ENCODE measurements at places on chromosomes 16 and 17. TPM values are rescaled to one million over a fixed set of nuclear protein-coding genes. Genes with fewer than 3 reads are reported as not detected.

RFFL gene
- 9.0 TPM for total RNA-seq

GFAP gene
- total RNA-seq = not detected

TBC1D3I gene
- total RNA-seq = not detected

PABPN1L gene
- total RNA-seq = not detected

CYB5B gene
- total RNA-seq = 60.8 TPM

ADCY7 gene
- 87.4 TPM for total RNA-seq

- DNase-seq = no peak
These were observed 23.4 kb upstream of the IL17C start for GRCh38 chr16:88614818-88615580.

DNA sequence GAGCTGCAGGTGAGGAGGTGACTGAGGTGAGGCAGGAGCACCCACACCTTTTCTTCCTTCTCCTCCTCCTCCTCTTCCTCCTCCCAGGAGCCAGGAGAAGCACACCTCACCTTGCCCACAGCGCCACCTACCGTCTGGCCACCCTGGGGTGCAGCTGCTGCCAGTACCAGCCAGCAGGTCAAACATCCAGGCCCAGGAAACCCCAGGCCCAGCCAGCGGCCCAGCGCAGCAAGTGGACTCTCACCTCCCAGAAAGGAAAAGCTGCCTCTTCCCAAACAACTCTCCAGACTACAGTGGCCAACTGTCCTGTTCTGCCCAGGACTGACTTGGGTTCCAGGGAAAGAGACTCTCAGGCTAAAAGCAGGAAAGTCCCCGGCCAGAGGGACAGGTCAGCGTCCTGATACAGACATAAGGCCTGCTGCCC, 22.7 kb downstream of the PEMT start:
- DNase-seq = peak; percentile 51

DNA sequence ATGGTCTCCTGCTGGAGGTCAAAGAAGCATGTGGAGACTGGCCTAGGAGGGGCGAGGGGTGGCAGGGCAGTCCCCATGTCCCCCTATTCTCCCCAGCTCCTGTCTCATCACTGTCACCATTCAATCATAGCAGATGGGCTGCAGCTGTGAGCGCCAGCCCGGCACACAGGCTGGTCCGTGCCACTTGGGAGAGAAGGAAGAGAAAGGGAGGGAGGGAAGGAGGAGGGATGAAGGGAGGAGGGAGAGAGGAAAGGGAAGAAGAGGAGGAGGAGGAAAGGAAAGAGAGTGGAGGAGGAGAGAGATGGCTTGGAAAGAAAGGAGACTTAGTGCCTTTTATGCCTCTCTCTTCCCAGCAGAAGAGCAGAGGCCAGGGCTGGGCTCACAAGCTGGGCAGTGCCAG, 12.4 kb downstream of the NEUROD2 start:
- no peak for DNase-seq

DNA sequence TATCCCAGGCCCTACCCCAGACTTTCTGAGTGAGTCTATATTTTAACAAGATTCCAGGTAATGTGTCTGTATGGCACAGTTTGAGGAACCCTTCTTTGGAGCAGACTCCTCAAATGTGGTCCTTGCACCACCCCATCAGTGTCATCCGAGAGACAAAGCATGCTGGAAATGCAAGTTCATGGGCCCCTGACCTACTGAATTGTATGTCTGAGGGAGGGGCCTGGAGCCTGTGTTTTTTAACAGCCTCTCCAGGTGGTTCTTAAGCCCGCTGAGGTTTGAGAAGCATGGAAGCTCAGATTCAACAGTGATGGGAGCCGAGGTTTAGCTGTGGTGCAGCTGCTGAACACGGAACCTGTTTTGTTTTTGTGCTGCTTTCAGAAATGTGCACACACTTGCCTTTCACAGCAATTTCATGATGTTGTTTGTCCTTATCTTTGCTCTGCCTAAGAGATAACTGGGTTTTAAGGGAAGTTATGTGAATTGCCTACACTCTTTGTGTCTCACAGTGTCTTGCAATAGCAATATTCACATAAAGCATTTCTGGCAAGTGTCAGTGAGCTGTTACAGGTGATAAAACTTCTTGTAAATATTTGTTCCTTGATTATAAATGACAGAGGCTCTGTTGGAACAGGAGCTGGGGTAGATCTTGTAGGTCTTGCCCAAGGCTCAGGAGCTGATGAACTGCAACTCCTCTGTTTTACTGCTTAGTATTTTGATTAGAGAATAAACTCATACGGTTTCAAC, 32.0 kb upstream of the IL34 start:
- DNase-seq = no peak

- no peak for DNase-seq
These were observed 587.7 kb downstream of the MAF start for GRCh38 chr16:79012671-79013434.

DNA sequence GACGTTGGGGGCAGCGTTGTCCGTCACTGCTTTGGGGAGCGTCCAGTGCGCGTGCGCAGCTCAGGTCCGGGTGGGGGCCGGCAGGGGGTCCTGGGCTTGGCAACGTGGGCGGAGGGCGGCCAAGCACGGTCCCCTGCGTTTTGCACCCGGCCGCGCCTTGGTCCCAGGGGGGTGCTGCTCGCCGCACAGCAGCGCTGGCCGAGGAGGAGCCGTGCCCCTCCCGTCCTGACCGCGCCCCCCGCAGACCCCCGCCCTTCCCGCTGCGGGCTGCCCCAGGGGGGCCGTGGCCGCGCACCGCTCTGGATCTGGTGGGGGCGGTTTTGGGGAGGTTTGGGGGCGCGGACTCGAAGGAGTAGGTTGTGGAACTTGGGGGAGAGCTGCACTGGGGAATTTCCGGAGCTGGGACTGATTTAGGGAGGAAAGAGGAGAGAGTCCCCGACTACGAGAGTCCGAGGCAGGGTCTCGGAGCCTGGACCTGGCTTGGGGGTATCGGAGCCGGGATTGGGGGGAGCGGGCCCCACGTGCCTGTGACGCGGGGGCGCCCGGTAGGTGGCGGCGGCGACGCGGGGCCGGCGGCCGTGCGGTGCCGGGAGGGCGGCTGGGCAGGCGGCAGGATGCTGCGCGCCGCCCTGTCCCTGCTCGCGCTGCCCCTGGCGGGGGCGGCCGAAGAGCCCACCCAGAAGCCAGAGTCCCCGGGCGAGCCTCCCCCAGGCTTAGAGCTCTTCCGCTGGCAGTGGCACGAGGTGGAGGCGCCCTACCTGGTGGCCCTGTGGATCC, at the start of gene SLC9A5:
Gene SLC9A5, plus strand, starts transcription at position 579 of the 777 bp plus-strand sequence. Its CDS starts 36 bp downstream, at position 615.
- peak; percentile 65 for DNase-seq

GRCh38 chr17:41907185-41907556, 11.6 kb downstream of the ACLY start:
- peak; percentile 79 for DNase-seq

DNA sequence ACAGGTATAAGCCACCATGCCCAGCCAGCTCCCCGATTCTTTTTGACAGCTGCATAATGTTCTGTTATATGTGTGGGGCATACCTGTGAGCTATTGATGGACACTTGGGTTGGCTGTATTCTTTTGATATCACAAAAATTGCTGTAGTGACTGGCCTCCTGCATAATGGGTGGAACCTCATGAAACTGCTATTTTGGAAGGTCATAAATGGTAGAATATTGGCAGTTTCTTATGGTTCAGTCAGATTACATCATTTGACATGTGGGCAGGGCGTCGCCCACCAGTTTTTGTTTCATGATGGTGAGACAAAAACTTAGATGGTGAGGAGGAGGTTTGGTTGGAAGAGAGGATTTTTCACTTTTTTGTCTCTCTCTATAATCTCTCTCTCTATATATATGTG, 26.7 kb upstream of the POLR3E start:
- peak; percentile 32 for DNase-seq
